ENCODE measurements at places on chromosomes 1 and 21. TPM values are rescaled to one million over a fixed set of nuclear protein-coding genes. Genes with fewer than 3 reads are reported as not detected.

DNA sequence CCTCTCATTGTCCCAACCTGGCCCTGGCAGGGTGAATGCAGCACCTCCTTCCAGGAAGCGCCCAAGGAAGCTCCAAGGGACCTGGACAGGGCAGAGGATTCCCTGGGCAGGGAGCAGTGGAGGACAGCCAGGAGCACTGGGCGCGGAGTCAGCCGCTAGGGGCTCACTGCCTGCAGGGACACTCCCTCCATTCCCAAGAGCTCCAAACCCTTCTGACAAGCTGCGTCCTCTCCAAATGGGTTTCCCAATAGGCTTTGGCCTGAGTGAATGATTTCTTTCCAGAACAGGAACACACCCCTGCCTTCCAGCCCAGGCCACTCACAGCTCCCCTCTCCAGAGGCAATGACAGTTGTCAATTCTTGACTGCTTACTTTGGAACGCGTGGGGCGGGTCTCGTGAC is 128.5 kb upstream of the EDN2 start:
- no peak for DNase-seq

- no peak for DNase-seq
Observed at GRCh38 chr1:246428542-246429308, 78.4 kb downstream of the SMYD3 start.

- DNase-seq, result no peak
Observed at GRCh38 chr1:111082421-111083203, 57.3 kb downstream of the DRAM2 start.

- no peak for DNase-seq
Observed at GRCh38 chr1:229209386-229209785, 61.5 kb upstream of the RAB4A start.

DNA sequence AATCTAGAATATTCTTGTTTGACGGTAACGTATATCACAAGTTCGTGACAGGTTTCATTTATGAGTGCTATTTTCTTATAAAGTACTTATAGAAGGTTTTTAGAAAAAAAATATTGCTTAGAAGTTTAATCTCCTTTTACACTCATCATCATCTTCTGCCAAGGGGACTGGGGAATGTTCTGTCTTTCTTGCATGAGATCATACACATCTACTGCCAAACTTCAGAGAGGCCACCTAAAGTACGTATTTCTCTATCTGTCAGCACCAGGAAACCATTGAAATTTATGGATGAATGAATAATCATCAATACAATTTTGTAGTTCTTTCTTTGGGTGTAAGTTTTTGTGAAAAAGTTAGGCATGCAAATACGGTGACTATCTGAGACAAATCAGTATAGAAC is 245.8 kb downstream of the SPATA17 start:
- DNase-seq, result no peak

GRCh38 chr1:41492341-41492848 is 7.9 kb upstream of the EDN2 start:
- no peak for DNase-seq

Gene LCE2A
- not detected for total RNA-seq

DNA sequence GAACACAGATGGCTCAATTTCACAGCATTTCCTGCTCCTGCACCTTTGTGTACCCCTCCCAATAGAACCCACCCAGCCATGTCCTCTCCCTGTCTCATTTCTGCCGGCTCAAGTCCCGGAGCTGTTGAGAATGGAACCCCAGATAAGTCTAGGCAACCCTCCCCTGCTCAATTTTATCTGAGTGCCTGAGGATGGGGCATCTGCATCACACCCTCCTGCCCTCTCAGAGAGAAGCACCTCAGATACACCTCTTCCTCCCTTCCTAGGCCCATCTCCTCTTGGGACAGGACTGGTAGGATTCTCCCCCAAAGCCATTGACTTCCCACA is 1.1 kb downstream of the KIF21B start:
- DNase-seq, result no peak

GRCh38 chr1:180842052-180842451 is 70.6 kb upstream of the KIAA1614 start:
- no peak for DNase-seq

GRCh38 chr1:77888781-77889642 is 588 bp downstream of the NEXN start:
- no peak for DNase-seq

DNA sequence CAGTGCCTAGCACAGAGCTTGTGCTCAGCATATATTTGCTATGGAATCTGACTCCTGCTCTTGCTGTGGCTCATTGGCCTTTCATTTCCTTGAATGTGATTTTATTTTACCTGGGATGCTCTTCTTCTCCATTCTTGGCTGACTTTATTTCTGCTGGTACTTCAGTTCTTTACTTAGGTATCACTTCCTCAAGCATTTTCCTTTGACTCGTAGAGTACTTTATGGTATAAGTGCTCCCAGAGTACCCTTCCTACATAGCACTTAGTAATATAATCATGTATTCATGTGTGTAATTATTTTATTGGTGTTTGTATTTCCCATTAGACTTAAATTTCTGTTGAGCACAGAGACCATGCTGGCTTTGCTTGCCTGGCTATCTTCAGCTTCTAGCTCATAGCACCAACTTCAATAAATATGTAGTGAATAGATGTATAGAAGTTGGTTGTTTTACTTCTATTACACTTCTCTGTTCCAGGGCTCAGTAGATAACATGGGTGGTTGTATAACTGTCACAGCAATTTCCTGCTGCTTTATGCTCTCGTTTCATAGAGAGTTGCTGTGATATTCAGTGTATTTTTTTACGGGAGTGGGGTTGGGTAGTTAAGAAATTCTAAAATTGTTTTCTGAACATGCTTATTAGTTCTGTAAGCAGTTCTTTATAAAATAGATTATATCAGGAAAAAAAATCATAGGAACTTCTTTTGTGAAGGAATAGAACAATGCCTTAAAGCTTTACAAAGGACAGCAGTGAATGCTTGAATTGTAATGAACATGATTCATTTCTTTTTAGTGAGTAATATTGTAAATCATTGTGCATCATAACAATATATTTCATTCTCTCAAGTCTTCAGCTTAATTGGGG is 112.2 kb downstream of the NEK7 start:
- DNase-seq, result no peak

DNA sequence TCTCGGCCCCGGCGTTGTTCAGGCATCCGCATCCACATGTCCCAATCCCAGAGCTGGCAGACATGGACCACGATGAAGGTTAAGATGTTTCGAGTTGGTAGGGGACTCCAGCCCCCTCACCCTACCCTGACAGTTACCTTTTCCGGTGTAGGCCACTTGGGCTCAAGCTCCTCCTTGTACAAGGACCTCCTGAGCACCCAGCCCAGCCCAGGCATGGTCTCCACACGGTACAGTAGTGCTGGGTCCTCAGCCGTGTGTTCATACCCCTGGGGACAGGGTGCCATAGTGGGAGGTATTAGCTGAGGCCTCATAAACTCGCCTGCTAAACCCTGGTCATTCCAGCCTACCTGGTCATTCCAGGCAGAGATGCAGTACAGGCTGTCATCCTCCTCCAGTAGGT is 6.1 kb downstream of the POMGNT1 start:
- no peak for DNase-seq

DNA sequence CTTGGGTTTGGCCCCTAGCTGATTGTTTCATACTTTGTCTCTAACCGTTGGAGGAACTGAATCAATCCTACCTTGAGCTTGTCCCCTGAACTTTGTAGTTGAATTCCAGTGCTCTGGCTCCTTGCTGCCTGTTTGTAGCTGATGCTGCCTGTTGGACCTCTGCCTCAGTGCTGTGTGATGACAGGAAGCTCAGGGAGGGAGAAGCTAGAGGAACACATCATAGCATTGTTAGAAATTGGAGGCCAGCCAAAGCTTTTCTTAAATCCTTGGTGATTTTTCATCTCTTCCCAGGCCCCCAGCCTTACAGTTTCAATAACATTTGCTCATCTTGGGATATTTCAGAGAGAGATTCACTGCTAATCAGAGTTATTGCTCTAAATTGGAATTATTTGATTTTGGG is 34.0 kb downstream of the MACF1 start:
- peak; percentile 39 for DNase-seq

Gene QSOX1
- 67.5 TPM for total RNA-seq

Gene RNF186
- total RNA-seq, result 0.44 TPM
